ENCODE measurements at places on chromosomes 2 and 18.

DNA sequence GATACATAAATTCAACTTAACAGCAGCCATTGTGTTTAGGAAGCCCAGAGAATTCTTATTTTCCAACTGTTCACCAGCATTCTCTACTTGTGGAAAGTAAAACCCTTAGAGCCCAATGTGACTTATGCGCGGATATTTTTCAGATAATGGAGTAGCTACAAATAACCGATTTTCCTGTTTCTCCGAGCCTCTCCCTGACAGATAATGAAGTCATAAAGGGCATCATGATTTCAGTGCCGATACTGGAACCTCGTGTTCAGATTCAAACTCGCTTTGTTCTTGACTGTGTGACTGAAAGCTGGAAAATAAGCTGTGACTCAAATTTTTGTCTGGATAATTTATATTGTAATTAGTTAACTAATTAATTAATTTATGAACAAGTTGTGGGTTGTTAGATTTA lies 228.2 kb downstream of the VAPA start:
- DNase-seq: no peak

- no peak for DNase-seq
Observed at GRCh38 chr18:10687161-10687925, 161.5 kb downstream of the NAPG start.

DNA sequence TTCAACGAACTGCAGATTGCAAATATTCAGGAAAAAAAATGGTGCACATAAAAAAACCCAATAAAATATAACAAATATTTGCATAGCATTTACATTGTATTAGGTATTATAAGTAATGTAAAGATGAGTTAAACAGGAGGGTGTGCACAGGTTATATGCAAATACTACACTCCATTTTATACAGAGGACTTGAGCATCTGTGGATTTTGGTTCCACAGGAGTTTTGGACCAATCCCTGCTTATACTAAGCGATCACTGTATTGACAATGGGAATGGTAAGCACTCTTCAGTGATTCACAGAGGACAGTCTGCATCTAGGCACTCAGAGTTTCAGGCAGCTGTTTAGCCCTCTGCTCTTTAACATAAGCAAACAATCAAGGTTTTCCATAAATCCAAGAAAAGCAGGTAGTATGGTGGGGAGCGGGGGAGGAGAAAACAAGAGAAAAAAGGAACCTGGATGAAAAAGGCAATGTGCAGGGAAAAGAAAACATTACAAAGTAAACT lies 206.0 kb upstream of the PARD3B start:
- DNase-seq: no peak

- peak; percentile 58 for DNase-seq
Observed at GRCh38 chr2:45699032-45699658, 47.7 kb downstream of the PRKCE start.

- peak; percentile 71 for DNase-seq
Observed at GRCh38 chr2:127024769-127025358, 82.1 kb downstream of the BIN1 start.

- no peak for DNase-seq
Observed at GRCh38 chr18:13635046-13635445, 91.3 kb downstream of the FAM210A start.

DNA sequence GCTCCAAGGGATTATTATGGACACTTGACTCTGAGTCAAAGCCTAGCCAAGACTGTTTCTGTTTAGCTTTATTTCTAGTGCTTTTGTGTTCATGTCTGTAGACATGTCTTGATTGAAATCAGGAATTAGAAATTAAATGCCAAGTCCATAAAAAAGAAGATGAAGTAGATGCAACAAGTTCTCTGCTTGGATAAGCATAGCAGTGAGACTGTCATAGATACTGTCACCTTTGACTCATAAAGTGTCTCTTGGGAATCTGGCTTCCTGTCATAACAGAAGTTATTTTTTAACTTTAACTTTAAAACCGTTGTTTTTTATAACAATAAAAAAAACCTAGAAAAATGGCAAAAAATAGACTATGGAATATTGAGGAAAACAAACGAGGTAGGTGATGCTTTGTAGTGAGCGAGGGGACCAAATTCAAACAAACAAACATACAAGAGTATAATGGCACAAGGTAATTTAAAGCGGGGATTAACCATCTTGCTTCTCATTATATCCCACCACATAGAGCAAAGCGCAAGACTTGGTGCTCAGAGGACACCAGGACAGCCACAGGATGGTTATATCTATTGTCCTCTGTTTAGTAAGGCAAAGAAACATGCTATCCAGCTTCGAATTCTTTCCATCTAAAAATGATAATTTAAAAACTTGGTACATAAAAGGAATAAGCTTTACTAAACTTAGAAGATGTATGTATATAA lies 64.6 kb downstream of the CD226 start:
- no peak for DNase-seq

GRCh38 chr2:106157416-106157815 lies 36.7 kb downstream of the UXS1 start:
- DNase-seq: no peak

DNA sequence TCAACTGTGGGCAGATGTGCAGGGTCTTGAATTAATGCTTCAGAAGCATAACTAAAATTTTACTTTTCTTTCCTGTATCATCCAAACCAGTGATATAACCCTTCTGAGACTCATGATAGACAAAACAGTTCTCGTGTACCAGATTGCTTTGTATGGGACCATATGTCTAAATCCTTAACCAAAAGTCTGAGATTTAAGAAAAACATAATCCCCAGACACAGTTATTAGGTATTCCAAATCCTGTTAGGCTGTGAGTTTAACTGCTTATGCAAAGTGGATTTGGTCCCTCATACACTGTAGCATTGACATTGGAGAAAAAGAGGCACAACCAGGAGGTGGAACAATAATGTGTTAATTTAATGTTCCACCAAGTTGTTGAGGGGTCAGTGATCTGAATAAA lies 235.0 kb downstream of the PMAIP1 start:
- no peak for DNase-seq

DNA sequence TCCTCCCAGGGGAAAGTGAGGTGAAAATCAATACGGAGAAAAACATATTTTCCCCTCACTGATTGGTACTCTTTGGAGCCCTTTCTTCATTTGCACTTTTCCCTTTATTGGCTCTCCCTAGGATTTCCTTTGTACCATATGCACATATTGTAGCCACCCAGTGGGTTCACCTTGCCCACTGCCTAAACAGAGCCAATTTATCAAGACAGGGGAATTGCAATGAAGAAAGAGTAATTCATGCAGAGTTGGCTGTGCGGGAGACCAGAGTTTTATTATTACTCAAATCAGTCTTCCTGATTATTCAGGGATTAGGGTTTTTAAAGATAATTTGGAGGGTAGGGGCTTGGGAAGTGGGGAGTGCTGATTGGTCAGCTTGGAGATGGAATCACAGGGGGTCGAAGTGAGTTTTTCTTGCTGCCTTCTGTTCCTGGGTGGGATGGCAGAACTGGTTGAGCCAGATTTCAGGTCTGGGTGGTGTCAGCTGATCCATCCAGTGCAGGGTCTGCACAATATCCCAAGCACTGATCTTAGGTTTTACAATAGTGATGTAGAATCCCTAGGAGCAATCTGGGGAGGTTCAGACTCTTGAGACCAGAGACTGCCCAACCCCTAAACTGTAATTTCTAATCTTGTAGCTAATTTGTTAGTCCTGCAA lies 15.1 kb upstream of the KCNE4 start:
- DNase-seq: no peak

- no peak for DNase-seq
Observed at GRCh38 chr2:196247976-196248280, 76.5 kb upstream of the STK17B start.

GRCh38 chr2:24820598-24821432 lies 27.6 kb downstream of the CENPO start:
- no peak for DNase-seq

GRCh38 chr2:96353032-96353561 lies 17.5 kb downstream of the NCAPH start:
- peak; percentile 29 for DNase-seq

GRCh38 chr2:4900861-4901770 lies 791.1 kb upstream of the SOX11 start:
- no peak for DNase-seq

- DNase-seq: no peak
Observed at GRCh38 chr2:222736301-222736700, 64.8 kb downstream of the MOGAT1 start.

DNA sequence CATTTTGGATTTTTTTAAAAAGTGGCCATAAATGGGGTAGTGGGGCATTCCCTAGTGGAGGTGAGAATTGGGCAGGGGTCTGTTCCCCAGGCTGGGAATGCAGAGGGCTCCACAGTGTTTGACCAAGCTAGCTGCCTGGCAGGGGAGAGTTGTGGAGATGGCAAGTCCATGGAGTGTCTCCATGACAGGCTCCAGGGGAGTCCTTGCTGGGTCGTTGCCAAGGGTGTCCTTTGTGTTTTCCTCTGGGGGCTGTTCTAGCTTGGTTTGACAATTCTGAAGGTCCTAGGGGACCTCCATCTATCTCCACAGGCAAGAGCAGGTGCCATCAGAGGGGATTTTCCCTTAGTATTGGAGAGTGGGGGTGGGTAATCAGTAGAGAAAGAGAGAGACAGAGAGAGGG lies 265.3 kb downstream of the DYSF start:
- DNase-seq: no peak

GRCh38 chr2:148253685-148254084 lies 232.8 kb downstream of the MBD5 start:
- no peak for DNase-seq

DNA sequence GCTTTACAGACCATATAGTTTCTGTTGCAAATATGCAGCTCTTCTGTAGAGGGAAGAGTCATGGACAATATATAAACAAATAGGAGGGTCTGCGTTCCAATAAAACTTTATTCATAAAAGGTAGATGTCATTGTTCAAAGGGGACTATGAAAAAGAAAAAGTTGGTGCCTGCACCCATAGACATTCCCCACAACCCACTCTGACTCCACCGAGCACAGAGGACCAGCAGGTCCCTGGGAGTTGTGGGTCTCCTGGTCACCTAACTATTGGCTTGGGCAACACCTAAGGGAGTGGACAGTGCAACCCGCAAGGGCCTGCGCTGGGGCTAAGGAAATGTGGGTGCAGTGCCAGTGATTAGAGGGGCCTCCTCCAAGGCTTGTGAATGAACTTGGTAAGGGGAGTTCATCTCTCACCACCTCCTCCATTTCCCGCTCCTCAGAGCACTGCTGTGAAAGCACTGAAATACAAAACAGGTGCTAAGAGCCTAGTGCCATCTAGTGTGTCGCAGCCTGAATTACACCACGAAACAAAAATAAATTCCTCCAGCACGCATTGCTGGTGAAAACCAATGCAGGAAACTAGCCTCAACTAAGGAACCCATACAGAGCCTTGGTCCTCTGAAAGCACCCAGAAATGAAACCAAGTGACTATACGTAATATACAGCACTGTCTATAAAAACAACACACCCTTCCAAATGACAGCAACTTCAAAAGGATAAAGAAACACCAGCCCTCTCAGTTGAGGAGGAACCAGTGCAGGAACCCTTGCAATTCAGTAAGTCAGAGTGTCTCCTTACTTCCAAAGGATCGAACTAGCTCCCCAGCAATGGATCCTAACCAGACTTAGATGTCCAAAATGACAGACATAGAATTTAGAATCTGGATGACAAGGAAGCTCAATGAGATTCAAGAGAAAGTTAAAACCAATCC lies 166.6 kb downstream of the RNF144A start:
- no peak for DNase-seq

DNA sequence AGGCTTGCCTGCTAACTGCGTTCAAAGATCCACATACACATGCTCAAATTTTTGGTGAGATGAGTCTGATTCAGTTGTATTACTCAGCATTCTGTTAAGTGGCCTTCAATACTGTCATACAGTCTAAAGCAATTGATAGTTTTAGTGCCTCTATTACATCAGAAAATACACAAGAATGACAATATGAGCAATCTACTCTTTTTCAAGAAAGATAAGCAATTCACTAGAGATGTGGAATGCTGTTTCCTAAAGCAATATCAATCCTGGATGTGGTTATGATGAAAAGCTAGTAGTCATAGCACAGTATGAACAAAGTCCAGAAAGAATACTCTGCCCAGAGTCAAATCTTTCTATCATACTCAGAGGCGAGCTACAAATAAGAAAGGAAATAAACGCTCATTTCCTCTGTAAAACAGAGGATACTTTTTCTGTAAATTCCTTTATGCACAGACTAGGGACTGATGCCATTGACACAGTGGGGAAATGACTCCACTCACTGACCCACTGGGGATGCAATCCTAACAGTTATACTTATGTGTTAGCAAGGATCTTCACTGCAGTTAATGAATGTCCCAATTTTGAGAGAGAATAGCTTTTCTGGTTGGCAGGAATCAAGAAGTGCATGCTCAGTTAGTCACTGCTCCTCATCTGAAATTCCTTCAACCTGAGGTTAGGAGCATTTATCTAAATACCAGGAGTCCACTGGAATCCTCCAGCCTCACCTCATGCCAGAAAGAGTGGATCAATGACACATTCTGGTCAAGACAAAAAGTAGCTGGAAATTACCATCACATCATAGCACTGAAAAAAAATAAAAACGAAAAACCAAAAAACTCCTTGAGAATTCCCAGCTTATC lies 83.3 kb downstream of the PDE11A start:
- peak; percentile 7 for DNase-seq

DNA sequence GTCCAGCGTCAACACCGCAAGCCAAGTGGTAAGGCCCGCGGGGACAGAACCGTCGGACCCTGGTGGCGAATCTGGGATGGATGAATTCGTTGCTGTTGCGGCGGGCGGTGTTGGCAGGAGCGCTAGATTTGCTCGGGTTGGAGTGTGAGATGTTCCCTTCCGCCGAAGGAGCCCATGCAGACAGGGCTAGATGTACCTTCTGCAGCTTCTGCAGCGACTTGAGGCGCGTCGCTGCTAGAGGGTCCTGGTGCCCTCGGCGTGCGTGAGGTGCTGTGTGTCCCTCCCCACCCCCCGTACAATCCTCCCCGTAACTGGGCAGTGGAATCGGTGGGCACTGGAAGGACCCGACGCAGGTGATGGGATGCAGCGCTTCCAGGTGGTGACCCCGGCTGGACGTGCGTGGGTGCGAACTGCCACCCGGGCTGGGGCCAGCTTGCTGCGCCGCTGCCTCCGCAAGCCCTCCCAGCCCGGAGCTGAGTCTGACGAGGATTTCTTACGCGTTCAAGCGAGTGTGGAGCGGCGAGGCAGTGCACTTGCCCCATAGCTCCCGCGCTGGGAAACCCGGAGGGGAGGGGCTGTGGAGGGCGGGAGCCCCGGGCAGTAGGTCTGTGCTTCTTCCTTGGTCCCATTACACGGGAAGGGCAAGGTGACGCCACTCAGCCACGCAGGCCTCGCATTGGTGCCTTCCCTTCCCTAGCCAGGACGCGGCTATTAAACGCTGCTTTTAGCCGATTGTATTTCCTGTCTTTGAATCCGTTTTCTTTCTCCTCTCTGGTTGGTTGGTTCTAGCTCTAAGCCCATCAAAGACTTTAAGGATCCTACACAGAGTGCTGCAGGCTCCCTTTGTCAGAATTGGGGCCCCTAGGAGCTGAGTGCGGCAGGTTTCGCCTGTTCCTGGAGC lies 34.2 kb downstream of the CHRNA1 start:
- DNase-seq: peak; percentile 50

- no peak for DNase-seq
Observed at GRCh38 chr2:136051725-136052048, 66.3 kb upstream of the DARS1 start.

- no peak for DNase-seq
Observed at GRCh38 chr18:61572871-61573270, 239.6 kb downstream of the CDH20 start.

- DNase-seq: no peak
Observed at GRCh38 chr2:210198326-210198725, 26.9 kb downstream of the ACADL start.

- DNase-seq: no peak
Observed at GRCh38 chr2:42360493-42360889, 526 bp downstream of the COX7A2L start.

- no peak for DNase-seq
Observed at GRCh38 chr2:173653432-173653805, 298.7 kb downstream of the CDCA7 start.

- no peak for DNase-seq
Observed at GRCh38 chr18:76376225-76376624, 118.8 kb downstream of the ZNF516 start.
